HAP-1 (cell line): ENCODE measurements at places on chromosomes 3 and 15.

DNA sequence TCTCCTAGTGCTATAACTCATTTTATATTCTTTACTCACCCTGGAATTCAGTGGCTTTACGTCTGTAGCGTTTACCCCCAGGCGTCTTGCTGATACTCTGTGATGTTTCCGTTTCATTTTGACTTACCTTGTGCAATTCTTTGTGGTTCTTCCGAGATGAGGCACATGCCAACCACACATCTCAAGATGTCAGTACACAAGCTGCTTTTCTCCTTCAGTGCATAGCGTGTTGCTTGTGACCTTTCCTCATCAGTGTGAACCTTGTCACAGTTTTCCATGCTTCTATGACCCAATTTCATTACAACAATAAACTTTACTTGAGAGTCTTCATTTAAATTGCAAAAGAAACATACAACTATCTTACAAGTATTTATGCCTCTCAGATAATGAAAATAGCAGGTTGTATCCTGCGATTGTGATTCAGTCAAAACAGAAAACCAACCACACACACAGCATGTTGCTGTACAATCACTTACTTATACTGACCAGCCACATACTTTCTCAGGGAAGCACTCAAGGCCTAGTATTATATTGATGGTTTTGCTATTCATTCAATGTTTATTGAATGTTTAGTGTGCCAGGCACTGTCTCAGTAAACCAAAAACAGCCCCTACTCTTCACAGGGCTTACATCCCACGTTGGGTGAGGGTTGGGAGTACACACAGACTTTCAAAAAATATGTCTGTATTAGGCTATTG is 4.6 kb upstream of the TBL1XR1 start:
- no peak for DNase-seq

DNA sequence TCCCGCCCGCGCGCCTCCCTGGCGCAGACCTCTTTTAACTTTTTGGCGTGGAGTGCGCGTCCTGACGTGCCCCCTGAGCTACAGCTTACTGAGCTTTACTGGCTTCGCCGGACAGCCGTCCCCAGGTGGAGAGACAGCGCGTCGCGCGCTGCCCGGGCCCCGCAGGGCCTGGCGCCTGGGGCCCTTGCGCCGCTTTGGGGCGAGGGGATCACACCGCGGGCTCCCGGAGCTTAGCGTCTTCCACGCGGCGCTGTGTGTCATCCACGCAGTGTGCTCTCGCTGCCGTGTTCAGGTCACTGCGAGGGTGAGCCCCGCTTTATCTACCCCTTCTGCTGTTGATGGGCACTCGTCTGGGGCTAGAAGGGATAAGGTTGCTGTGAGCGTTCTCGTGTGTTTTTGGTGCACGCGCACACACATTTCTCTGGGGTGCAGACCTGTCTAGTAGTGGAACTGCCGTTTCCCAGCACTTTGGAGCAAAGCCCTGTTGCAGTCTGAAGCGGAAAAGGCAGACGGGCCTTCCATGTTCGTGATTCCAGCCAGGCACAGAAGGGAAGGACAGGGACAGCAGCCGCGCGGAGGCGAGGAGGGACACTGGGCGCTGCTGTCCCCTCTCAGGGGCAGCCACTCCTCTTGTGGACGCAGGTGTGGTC is 33.1 kb upstream of the ALDH1L1 start:
- no peak for DNase-seq

GRCh38 chr3:151016478-151016795 is 43.9 kb upstream of the CLRN1 start:
- no peak for DNase-seq

- no peak for DNase-seq
Observed at GRCh38 chr3:16888785-16889607, 4.2 kb downstream of the PLCL2 start.

DNA sequence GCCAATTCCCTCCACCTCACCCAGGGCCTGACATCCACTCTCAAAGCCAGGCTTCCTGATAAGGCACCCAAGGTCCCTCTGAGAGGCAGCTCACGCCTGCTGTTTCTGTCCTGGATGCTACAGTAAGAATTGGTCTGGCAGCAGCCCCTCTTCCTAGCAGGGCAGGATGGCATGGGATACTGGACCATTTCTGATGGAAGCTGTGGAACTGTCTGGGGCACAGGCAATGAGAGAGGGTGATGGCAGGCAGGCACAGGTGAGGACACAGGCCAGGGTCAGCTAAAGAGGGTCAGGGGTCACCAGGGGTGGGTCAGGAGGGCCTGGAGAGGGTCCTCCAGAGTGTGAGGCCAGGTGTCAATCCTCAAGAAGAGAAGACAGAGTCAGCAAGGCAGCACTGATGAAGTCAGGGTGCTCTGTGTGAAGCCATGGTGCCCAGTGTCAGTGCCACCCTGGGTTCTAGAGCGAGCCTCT is 41.9 kb upstream of the SLC41A3 start:
- DNase-seq = peak; percentile 4
